ENCODE measurements at places on chromosomes 7 and 10. TPM values are rescaled to one million over a fixed set of nuclear protein-coding genes. Genes with fewer than 3 reads are reported as not detected.

The GRM3 gene
- not detected for total RNA-seq

The HACD1 gene
- total RNA-seq: 1.1 TPM

GRCh38 chr10:58414270-58415041 is 29.2 kb downstream of the TFAM start:
- DNase-seq: no peak
- H3K4me3 ChIP-seq: no peak overlapping the region
- no peak overlapping the region for H3K27ac ChIP-seq
- no peaks in the 10 kb centered on the region for H3K4me1 ChIP-seq

DNA sequence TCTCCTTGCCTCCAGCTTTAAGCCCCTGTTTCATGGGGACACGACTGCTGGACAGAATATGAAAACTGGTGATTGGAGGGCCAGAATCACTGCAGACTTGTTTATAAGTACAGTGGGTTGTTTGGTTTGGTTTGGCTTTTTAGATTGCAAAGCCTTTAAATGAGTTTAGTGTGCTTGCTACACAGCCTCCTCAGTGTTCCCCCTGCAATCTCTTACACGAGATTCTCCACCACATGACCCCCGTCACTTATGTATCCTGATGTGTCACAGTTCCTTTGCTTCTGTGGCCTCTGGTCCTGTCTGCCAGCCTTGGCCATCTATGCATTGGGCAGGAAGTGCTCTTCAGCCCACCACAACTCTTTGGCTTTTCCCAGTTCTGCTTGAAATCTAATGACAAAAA is 103.7 kb upstream of the ANKRD1 start:
- H3K27ac ChIP-seq: no peak overlapping the region
- no peak overlapping the region for H3K4me3 ChIP-seq
- no peaks in the 10 kb centered on the region for H3K4me1 ChIP-seq
- H3K27me3 ChIP-seq: peaks cover 41% of the 10 kb centered on the region
- DNase-seq: no peak

DNA sequence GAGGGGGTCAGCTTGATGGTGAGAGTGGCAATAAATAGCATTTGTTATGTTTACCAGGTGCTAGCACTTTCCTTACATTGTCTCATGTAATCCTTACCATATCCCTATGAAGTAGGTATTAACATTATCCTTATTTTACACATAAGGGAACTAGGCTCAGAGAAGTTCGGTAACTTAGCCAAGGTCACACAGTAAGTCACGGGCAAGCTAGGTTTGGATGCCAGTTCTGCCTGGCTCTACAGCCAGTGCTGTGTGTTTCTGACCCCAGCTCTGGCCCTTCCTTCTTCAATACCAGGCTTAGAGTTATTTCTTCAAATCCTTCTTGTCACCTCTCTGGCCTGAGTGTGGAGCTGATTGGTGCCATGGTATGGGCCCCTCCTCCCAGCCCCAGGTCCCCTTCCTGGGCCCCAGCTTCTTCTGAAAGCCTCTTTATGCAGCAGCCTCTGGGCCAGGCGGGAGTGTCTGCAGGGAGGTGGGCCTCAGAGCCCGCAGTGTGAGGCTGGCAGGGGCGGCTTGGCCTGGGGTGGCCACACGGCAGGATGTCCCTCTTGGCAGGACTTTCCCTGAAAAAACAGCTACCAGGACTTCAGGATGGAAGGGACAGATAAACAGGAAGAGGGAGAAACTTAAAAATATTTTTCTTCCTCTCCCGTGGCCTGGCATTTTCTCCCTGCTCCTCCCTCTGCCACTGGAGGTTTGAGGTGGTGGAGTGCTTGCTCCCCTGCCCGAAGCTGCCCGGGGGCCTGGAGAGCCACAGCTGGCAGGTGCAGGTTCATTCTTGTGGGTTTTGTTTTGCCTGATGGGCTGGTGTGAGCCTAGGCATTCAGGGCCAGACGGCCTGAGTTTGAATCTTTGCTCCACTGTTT is 20.6 kb downstream of the PALD1 start:
- H3K4me3 ChIP-seq: no peak overlapping the region
- DNase-seq: no peak
- peaks cover 60% of the 10 kb centered on the region for H3K4me1 ChIP-seq
- H3K36me3 ChIP-seq: no peaks in the 10 kb centered on the region

DNA sequence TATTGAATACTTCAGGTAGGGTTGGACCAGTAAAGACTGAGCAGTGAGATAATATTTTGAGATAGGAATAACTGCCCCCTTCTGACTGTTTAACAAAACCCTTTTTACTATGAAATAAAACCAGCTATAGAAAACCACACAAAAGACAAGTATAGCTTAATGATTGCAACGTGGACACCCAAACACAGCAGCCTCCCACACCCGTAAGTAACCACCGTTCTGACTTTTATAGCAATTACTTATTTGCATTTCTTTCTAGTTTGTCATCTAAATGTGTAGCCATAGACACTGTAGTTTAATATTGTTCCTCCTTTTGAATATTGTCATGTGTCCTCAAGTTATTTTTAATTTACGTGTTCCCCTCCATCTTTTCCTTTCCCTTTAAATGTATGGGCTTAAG is 42.9 kb upstream of the SYPL1 start:
- H3K36me3 ChIP-seq: no peaks in the 10 kb centered on the region
- H3K27ac ChIP-seq: no peak overlapping the region
- H3K27me3 ChIP-seq: peaks cover 40% of the 10 kb centered on the region
- no peak overlapping the region for H3K4me3 ChIP-seq
- DNase-seq: no peak
- H3K4me1 ChIP-seq: peaks cover 16% of the 10 kb centered on the region

- H3K27me3 ChIP-seq: peaks cover 5% of the 10 kb centered on the region
- no peak overlapping the region for H3K27ac ChIP-seq
- no peaks in the 10 kb centered on the region for H3K36me3 ChIP-seq
- no peak overlapping the region for H3K4me3 ChIP-seq
- no peaks in the 10 kb centered on the region for H3K4me1 ChIP-seq
Measured at GRCh38 chr7:48004032-48004431, 24.6 kb upstream of the HUS1 start.

- no peak overlapping the region for H3K4me3 ChIP-seq
- H3K36me3 ChIP-seq: no peaks in the 10 kb centered on the region
- no peaks in the 10 kb centered on the region for H3K27me3 ChIP-seq
- H3K4me1 ChIP-seq: peaks cover 6% of the 10 kb centered on the region
- no peak for DNase-seq
Measured at GRCh38 chr7:4634166-4634565, 47.9 kb upstream of the FOXK1 start.

DNA sequence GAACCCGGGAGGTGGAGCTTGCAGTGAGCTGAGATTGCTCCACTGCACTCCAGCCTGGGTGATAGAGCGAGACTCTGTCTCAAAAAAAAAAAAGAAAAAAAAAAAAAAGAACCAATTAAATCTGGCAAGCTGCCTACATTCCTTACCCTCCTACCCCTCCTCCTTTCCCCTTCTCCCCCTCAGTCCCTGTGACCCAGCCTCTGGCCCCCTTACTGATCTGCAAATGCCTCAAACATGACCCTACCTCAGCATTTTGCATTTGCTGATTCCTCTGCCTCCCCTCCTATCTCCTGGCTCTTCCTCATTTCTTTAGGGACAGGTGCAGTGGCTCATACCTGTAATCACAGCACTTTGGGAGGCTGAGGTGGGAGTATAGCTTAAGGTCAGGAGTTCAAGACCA is 19.3 kb downstream of the CDHR3 start:
- H3K27me3 ChIP-seq: peaks cover 8% of the 10 kb centered on the region
- H3K4me3 ChIP-seq: no peak overlapping the region
- DNase-seq: no peak
- no peak overlapping the region for H3K27ac ChIP-seq

Measured in activated CD8-positive, alpha-beta T cell treated with anti-CD3 and anti-CD28 coated beads, Interleukin-2, amount 10 ng/mL, durations not matched to agents 7 days and 5 days (primary cell).